ENCODE measurements at places on chromosomes 6 and 20.

GRCh38 chr6:119100115-119100514, 21.7 kb upstream of the FAM184A start:
- H3K27me3 ChIP-seq, result no peaks in the 10 kb centered on the region
- no peak overlapping the region for H3K4me3 ChIP-seq
- no peak overlapping the region for H3K27ac ChIP-seq
- H3K36me3 ChIP-seq, result no peaks in the 10 kb centered on the region
- no peaks in the 10 kb centered on the region for H3K4me1 ChIP-seq

GRCh38 chr6:27144740-27145079, 102.8 kb upstream of the PRSS16 start:
- DNase-seq, result no peak
- H3K4me3 ChIP-seq, result peak overlapping the region; percentile 100
- H3K27ac ChIP-seq, result peak overlapping the region; percentile 97

- H3K36me3 ChIP-seq, result no peaks in the 10 kb centered on the region
- peak overlapping the region; percentile 19 for H3K4me3 ChIP-seq
- H3K27me3 ChIP-seq, result no peaks in the 10 kb centered on the region
- peak overlapping the region; percentile 81 for H3K27ac ChIP-seq
- H3K4me1 ChIP-seq, result peaks cover 15% of the 10 kb centered on the region
- no peak for DNase-seq
Measured at GRCh38 chr6:52390361-52390727, 28.4 kb downstream of the PAQR8 start.

DNA sequence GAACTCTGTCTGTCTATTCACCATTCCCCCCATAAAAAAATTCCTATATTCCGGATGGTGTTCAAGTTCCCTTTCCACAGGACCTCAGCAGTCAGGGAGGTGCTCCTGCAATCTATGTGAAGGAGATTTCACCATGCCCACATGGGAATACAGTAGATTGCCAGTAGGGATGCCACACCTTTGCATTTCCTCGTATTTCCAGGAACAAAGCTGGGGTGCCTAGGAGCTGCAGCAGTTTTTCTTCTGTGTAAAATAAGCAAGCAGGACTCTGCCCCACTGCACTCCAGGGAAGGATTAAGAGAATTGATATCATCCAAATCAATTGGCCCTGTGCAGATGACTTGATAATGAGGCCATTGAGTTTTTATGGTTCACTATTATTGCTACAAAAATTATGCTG, 7.4 kb upstream of the KIF16B start:
- no peak for DNase-seq
- H3K36me3 ChIP-seq, result no peaks in the 10 kb centered on the region
- H3K27me3 ChIP-seq, result peaks cover 5% of the 10 kb centered on the region
- H3K4me3 ChIP-seq, result no peak overlapping the region
- no peaks in the 10 kb centered on the region for H3K4me1 ChIP-seq
- no peak overlapping the region for H3K27ac ChIP-seq

GRCh38 chr20:16947479-16947878, 199.3 kb downstream of the OTOR start:
- H3K4me3 ChIP-seq, result no peak overlapping the region
- no peaks in the 10 kb centered on the region for H3K36me3 ChIP-seq
- DNase-seq, result no peak
- H3K27me3 ChIP-seq, result no peaks in the 10 kb centered on the region

DNA sequence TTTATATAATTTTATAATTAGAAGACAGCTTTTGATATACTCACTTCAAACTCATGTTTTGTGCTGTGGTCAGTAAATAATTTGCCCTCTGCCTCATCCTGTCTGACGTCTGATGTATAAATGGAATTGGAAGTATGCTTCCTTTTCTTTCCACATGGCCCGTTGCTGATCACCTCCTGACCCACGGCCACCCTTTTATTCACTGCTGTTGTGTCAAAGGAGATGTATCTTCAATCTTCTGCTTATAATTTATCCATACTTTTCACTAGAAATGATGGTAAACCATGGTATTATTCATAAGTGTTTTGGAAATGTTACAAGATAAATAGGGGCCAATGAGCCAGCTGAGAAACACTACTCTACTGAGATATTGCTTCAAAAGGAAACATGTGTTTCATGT, 841.8 kb downstream of the PHF3 start:
- no peaks in the 10 kb centered on the region for H3K4me1 ChIP-seq
- DNase-seq, result no peak
- no peaks in the 10 kb centered on the region for H3K36me3 ChIP-seq
- H3K4me3 ChIP-seq, result no peak overlapping the region

- no peaks in the 10 kb centered on the region for H3K4me1 ChIP-seq
- no peaks in the 10 kb centered on the region for H3K27me3 ChIP-seq
- H3K36me3 ChIP-seq, result no peaks in the 10 kb centered on the region
- no peak for DNase-seq
Measured at GRCh38 chr20:57897156-57897874, 187.5 kb upstream of the PMEPA1 start.

DNA sequence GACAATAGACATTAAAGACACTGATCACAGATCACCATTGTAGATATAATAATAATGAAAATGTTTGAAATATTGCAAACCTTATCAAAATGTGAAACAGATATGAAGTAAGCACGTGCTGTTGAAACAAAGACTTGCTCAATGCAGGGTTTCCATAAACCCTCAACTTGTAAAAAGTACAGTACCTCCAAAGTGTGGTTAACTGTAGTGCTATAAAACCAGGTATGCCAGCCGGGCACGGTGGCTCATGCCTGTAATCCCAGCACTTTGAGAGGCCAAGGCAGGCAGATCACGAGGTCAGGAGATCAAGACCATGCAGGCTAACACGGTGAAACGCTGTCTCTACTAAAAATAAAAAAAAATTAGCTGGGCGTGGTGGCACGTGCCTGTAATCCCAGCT, 96.6 kb downstream of the ZFAND3 start:
- H3K4me3 ChIP-seq, result no peak overlapping the region
- no peaks in the 10 kb centered on the region for H3K36me3 ChIP-seq
- DNase-seq, result no peak
- H3K27me3 ChIP-seq, result no peaks in the 10 kb centered on the region

DNA sequence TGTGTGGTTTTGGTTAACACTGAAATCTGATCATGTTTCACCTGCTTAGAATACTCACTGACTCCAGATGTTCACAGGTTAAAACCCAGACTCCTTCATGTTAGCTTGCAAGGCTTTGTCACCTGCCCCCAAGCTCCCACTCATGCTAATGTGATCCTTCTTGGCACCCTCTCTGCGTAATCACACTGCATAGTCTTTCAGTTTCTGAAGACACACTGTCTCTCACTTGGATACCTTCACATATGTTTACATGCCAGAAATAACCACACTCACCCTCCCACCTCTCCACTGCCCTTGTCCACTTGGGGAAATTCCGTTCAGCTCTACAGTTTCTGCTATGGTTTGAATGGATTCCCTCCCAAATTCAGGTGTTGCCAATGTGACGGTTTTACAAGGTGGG, 234.7 kb upstream of the SASH1 start:
- no peaks in the 10 kb centered on the region for H3K27me3 ChIP-seq
- no peaks in the 10 kb centered on the region for H3K36me3 ChIP-seq
- no peak overlapping the region for H3K4me3 ChIP-seq
- DNase-seq, result no peak

All from Panc1 (cell line).